WTC11 (cell line): ENCODE measurements at places on chromosomes 5 and 9.

DNA sequence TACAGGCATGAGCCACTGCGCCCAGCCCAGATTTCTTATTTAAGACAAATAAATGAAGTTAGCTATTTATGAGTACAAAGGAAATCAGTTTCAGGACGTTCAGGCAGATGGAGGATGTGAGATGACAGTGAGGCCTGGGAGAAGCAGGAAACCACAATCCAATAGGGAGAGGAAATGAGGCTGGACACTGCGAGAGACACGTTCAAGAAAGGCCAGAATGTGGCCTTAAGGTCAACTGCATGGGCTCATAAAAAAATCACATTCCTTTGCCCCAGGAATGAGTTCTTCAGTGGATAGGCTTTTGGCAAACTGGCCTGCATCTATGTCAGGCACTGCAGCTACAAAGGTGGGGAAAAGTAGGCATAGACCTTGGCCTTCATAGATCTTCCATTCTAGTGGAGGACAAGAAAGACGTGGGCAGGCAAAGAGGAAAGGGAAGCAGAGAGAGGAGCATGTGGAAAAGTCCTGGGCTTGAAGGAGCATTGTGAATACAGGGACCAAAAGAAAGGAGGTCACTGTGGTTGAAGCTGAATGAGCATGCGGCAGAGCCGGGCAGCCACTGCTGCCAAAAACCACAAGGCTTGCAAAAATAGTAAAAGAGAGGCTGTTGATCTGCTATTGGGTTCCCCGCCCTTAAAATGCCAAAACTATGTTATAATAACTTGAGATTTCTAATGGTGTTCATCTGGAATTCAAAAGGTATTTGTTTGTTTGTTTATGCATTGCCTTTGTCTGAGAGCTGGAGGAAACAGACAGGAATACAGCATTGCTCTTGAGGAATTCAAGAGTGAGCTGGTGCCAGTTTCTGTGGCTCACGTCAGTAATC lies 133.0 kb downstream of the GNA14 start:
- DNase-seq: no peak

- DNase-seq: no peak
Observed at GRCh38 chr9:91852801-91853347, 97.2 kb downstream of the ROR2 start.

DNA sequence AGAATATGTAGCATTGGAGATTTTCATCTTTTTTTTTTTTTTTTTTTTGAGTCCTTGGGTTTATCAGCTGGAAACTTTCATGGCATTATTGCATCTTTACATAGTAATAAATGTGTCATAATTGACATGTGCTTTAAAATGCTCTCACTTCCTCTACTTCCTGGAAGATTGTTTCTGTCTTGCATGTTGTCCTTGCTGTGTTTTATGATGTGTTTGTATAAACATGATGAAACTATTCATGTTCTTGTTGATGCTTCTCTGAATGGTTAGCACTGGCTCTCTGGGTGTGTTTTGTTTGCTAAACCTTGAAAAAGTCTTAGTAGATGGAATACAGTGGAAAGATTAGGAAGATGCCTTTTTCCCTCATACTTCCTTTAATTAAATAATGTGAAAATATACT lies 87.9 kb downstream of the IQGAP2 start:
- no peak for DNase-seq

DNA sequence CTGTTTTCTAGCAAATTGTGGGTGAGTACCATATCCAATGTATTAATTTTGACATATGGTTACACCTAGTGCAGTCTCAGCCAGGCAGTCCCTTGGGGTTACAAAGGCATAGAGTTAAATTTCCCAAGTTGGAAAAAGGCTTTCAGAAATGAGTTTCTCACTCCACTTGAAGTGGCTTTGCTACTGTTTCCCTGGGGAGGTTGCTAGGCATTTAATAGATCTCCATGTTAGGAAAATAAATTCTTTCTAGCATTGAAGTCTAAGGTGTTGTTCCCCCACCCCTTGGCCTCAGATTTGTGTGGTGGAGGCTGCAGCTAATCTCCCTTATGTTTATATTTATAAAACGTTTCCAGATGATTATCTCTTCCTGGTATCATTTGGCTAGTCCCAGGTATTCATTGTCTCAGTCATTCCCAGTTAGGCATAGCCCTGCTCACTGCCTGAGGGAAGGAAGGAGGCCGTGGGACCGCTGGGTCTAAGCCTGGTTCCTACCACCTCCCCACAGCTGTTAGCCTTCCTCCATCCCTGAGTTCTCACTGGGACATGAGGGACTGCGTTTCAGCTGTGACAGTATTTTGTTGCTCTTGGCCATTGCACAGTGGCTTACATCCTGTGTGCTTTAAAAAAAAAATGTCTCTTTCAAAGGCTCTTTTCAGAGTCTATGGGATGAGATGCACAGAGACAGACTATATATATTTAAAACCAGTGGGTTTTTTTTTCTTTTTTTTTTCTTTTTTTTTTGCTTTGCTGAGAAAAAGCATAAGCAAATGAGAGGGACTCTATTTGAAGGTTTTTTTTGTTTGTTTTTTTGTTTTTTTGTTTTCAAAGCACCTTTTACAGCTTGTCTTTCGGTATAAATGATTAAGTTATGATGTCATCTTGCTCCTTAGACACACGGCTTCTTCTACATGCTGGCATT lies 121.5 kb downstream of the MAST4 start:
- DNase-seq: no peak

DNA sequence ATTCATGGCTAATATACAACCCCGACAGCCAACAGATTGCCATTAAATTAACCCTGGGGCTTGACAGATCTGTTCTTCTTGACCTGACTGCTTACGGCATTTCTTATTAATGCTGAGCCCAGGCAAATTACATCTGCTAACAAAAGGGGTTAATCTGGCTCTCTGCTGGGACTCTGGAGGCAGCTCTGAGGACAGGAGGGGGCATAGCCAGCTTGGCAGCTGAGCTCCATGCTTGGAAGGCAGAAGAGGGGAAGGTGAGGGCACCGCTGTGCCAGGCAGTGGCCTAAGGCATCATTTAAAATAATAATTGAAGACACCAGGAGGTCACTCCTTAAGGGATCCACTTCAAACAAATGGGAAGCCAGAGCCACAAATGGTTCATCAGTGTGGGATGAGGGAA lies 126.0 kb upstream of the GPR151 start:
- DNase-seq: no peak

GRCh38 chr9:135969064-135969683 lies 8.0 kb upstream of the UBAC1 start:
- DNase-seq: no peak

DNA sequence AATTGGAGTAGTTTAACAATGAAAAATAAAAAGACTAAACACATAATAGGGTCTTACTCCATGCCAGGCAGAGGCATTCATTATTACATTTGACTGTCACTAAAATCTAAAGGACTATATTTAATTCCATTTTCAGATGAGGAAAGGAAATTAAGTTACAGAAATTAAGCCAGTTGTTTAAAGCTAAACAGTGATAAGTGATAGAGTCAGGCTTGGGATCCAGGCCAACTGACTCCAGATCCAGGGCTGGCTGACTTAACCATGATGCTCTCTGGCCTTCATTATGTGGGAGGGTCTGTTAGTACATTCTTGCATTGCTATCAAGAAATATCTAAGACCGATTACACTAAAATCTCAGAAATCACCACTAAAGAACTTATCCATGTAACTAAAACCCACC lies 107.2 kb downstream of the ARHGEF28 start:
- no peak for DNase-seq
